ENCODE measurements at places on chromosomes 4 and X.

GRCh38 chr4:37001688-37002436 is 242.7 kb upstream of the NWD2 start:
- no peak for DNase-seq

DNA sequence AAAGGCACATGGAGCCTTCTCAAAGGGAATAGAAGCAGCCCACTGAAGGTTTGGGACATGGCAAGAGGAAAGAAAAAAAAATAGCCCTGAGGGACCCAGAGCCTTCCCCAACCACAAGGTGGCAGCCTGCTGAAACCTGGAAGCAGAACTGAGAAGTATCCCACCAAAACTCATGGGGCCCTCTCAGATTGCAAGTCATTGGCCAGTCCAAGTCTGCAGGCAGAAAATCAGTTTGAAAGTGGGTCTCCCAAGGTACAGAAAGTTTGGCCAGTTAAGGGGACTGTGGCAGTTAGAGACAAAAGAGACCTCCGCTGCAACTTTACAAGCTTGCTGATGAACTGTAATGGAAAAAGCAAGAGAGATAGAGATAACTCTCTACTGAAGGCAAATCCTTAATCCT is 155.8 kb downstream of the ANTXR2 start:
- no peak for DNase-seq

DNA sequence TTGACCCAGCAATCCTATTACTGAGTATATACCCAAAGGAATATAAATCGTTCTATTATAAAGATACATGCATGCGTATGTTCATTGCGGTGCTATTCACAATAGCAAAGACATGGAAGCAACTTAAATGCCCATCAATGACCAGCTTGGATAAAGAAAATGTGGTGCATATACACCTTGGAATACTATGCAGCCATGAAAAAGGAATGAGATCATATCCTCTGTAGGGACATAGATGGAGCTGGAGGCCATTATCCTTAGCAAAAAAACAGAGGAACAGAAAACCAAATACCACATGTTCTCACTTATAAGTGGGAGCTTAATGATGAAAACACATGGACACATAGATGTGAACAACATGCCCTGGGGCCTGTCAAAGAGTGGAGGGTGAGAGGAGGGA is 124.1 kb upstream of the AFF2 start:
- DNase-seq = no peak

DNA sequence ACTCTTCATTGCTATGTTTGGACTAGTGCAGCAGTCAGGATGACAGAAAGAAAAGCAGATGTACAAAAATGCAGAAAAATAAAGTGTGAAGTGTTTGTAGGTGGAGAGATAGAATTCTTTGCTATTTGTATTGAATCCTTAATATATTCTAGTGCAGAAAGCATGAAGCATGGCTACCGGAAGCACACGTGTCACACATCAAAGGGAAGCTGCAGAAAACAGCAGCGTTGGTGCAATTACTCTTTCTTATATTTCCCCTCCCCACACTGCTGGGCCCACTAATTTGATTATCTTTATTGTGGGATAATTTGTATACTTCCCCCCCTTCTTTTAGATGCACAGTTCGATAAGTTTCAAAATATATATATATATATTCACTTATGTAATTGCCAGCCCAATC is 35.9 kb upstream of the TAPT1 start:
- DNase-seq = no peak

GRCh38 chrX:136963973-136964372 is 69.8 kb downstream of the GPR101 start:
- no peak for DNase-seq

- no peak for DNase-seq
Measured at GRCh38 chr4:137519406-137519805, 12.9 kb downstream of the PCDH18 start.
